ENCODE measurements at places on chromosomes 2 and 18. TPM values are rescaled to one million over a fixed set of nuclear protein-coding genes. Genes with fewer than 3 reads are reported as not detected.

Gene CPO
- 0.37 TPM for polyA plus RNA-seq

Gene SPTBN1
- 327 TPM for polyA plus RNA-seq

Gene DUSP19
- 2.0 TPM for polyA plus RNA-seq

Gene INHBB
- 0.90 TPM for polyA plus RNA-seq

Gene DNAH7
- 0.28 TPM for polyA plus RNA-seq

Gene KYNU
- 0.76 TPM for polyA plus RNA-seq

Gene LRRC30
- 9.2 TPM for polyA plus RNA-seq

Gene ANKRD29
- polyA plus RNA-seq = 5.1 TPM

Gene TIGD1
- 6.7 TPM for polyA plus RNA-seq

Gene POU3F3
- not detected for polyA plus RNA-seq

Gene GNAL
- 2.3 TPM for polyA plus RNA-seq

Gene TMEM37
- polyA plus RNA-seq = 11.1 TPM

Gene LTBP1
- 43.3 TPM for polyA plus RNA-seq

Gene SKOR2
- not detected for polyA plus RNA-seq

Gene TEKT4
- polyA plus RNA-seq = not detected

Gene RASGRP3
- 26.4 TPM for polyA plus RNA-seq

Gene LAMA3
- polyA plus RNA-seq = 3.1 TPM

Gene KRTCAP3
- 1.4 TPM for polyA plus RNA-seq

Gene RIT2
- polyA plus RNA-seq = not detected

Gene SULT1C2
- 0.15 TPM for polyA plus RNA-seq

Gene PLCD4
- polyA plus RNA-seq = 61.5 TPM

Gene GYPC
- polyA plus RNA-seq = 133 TPM

Gene AOX1
- polyA plus RNA-seq = 1.5 TPM

Gene ANO7
- 1.1 TPM for polyA plus RNA-seq

Gene LRP1B
- polyA plus RNA-seq = 3.7 TPM

Measured in hindlimb muscle (tissue), 1 donor.